ENCODE measurements at places on chromosomes 7 and 10. TPM values are rescaled to one million over a fixed set of nuclear protein-coding genes. Genes with fewer than 3 reads are reported as not detected.

DNA sequence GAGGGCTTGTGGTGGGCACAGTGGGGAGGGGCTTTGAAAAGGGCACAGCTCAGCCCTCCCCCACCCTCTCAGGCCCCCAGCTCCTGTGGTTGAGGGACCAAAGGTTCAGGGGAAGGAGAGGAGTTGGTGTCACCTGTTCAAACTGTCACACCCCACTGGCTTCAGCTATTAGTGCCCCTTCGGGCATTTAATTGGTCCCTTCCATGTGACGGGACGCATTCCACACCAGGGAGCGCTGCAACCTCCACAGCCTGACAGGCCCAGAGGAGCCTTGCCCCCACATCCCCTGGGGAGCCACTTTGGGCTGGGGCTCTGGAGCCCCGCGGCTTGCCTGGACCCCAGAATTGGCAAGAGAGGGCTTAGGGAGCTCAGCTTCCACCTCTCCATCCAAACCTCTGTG, 75.7 kb downstream of the C10orf105 start:
- DNase-seq, result no peak

- DNase-seq, result no peak
Observed at GRCh38 chr7:36852931-36853330, 128.6 kb upstream of the AOAH start.

- no peak for DNase-seq
Observed at GRCh38 chr10:99799613-99800012, 17.2 kb downstream of the ABCC2 start.

DNA sequence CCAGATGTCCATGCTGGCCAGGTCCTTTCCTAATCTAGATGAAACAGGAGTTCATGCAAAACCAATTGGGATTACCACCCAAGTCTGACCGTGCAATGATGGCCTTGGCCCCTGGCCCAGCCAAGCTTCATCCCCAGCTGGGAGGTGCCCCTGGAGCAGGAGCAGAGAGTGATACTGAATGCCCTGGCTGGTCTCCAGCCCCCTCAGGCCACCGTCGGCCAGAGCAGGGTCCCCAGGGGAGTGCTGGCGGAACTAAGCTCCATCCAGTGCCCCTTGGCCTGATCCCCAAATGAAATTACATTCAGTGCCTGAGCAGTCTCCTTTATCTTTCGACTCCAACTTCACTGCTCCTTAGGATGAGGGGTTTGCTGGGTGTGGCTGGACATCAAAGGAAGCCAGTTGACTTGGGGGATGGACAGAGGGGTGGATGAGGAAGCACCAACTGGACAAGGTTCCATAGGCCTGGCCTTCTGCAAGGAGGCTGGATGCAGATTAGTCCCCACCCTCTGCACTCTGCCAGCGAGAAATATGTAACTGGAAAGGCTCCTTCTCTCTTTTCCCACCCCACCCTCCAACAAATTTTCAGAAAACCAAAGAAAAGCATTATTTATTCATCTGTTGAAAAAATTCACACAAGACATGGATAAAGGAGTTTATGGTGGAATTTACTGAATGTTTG, 275.5 kb downstream of the PLXNA4 start:
- no peak for DNase-seq

DNA sequence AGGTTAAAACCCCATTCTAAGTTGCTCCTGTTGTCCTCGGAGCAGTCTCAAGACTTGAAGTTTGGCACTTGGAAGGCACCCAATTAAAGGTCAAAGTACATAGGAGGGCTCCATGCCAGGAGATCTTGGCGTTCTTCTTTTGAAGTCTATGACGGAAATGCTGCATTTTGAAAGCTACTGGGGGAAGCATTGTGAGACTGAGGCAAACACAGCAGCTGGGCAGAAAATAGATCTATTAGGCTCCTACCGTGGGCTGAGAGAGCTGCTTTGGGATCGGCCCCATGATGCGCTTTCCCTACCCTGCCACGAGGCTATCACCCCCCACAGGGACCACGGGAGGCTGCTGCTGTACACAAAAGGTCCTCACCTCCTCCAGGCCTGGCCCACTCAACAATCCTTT, 20.0 kb downstream of the KIAA1549 start:
- DNase-seq, result no peak

TEX47 gene
- total RNA-seq, result not detected

DNA sequence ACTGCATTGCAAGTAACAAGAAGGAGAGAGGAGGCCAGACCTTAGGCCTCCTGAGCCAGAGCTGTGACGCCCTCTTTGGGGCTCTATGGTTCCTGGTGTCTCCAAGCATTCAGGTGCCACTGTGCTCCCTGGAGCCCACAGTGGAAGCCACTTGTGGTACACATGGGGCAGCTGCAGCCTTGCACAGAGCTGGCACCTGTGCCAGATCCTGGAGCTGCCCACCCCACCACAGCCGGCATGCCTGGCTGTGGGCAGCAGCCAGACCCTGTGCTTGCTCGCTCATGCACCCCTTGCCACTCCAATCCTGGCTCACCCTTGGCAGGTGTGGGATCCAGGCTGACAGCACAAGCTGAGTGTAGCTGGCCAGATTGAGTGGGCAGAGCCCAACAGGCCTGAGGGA, 173.8 kb upstream of the SMIM30 start:
- no peak for DNase-seq

DNA sequence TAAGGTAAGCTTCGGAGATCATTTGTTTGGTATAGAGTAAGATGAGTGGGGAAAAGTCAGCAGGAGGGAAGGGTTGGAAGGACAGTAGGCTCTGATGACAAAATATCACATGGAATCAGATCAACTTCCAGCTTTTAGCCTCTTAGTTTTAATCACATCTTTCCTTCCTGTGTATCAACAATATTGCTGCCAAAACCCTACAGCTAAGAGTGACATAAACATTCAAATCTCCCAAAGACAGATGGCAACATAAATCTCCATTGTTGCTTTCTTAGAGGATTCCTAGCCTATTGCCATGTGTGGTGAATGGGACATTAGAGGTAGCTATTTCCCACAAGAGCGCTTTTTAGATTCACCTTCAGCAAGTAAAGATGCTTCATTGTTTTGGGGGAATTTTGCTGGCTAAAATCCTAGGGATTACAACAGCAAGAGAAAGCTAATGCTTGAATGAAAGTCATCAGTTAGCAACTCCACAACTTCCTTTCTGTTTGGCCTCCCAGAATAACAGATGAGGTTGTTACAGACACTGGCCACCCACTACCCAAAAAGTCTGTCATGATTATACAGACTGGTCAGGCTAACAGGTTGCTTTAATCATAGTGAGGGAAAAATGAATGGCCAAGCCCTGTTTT, 35.2 kb upstream of the FZD1 start:
- no peak for DNase-seq

- DNase-seq, result no peak
Observed at GRCh38 chr7:77808517-77808916, 9.9 kb downstream of the PHTF2 start.

SRGN gene
- 121 TPM for total RNA-seq

DNA sequence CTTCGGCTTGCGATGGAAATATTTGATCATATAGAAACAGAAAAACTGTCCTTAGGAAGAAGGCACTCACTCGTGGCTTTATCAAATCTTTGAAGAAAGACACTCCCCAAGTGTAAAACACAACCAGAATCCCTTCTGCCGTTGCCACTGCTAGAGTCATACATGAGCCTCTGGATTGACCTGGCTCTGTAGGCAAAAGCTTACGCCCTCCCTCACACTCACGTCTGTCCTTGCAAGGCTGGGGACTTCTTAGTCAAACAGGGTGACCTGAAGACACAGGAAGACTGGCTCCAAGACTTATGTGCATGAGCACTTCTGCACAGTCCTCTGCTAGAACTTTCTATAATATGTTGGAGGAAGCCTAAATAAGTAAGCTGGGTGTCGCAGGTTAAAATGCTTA, 135.4 kb upstream of the MDFIC start:
- no peak for DNase-seq

HTR7 gene
- total RNA-seq, result 0.06 TPM

- DNase-seq, result no peak
Observed at GRCh38 chr7:8314566-8314965, 52.6 kb upstream of the ICA1 start.

DNA sequence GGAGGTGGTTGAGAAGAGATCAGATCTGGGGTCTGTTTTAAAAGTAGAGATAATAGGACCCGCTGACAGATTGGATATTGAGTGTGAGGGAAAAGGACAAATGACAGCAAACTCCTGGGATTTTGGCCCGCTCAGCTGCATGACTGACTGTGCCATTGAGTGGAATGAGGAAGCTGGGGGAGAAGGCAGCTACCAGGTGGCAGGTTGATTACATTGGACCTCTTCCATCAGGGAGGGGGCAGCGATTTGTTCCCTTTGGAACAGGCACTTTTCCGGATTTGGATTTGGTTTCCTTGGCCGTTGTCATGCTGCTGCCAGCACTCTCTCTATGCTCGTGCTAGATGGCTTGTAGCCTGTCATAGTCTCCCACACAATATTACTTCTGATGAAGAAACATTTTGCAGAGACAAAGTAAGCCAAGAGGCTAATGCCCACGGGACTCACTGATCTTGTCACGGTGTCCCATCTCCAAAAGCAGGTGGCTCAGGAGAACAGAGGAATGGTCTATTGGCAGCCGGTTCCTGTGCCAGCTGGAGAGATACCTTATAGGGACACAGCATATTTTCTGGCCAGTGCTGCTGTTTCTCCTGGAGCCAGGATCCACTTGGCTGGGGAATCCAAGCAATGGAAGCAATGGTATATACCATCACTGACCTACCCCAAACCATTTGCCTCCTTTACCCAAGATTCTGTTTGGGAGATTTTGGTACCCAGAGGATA, 69.1 kb upstream of the WAC start:
- DNase-seq, result no peak

GNGT1 gene
- not detected for total RNA-seq

- no peak for DNase-seq
Observed at GRCh38 chr7:135940077-135941075, 36.8 kb downstream of the MTPN start.

DNA sequence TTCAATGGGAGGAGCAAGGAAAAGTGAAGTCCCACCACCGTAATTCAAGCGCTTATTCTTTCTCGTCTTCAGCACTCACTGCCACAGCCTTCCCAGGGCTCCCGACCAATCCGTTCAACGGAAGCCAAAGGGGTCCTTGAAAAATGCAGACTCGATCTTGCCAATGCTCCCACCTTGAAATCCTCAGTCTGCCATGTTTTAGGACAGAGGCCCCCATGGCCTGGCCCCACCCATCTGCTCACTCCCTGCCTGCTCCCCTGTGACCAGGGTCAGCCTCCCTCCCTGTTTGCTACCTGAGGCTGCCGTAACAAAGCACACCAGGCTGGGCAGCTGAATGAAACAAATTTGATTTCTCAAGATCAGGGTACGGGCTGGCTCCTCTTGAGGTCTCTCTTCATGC, 3.0 kb upstream of the DNAAF5 start:
- DNase-seq, result no peak

DNA sequence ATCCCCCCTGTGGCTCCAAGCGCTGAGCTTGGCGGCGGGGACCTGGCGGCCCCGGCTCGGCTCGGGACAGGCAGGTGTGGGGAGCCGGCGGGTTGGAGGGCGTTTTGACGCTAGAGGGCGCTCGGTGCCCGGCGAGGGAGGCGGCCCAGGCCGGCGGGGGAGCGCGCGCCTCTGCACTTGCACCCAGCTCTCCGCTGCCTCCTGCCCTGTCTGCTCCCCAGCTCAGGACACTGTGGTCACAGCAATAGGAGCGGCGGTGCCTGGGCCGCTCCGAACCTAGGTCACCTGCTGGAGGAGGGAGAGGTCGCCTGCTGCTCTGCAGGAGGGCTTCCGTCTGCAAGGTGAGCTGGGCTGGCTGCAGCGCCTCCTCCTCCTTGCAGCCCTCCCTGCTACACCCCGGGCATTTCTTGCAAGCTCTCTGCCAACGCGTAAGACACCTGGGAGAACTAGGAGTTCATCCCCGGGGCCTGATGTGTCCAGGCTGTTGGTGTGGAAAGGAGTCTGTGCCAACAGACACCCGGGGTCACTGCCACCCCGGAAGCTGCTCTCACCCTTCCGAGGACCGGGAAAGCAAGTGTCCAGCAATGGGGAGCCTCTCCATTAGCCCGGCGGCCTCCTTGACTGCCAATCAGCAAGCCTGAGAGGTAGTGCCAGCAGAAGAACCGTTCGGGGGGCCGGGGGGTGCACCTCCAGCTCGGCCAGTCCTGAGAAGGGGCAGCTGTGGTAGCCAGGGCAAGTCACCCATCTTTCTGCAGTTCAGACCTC, 620.4 kb downstream of the GALNT17 start:
- DNase-seq, result no peak

CALML5 gene
- not detected for total RNA-seq

DNA sequence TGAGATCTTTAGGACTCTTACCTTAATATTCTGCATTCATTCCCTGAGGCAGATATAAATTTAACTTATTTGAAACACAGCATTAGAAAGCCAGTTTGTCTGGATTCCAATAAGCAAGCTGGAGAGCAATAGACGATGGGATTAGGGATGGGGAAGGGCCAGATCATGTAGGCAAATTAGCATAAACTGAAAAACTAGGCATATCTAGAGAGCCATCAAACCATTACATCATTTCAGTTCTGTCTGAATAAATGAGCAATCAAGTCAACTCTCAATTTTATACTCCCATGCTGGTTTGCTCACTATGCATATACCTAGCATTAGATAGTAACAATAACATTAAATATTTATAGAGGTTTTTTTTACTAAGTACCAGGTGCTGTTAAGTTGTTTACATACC, 583.6 kb upstream of the LRRN3 start:
- DNase-seq, result no peak

ACTR3C gene
- 22.1 TPM for total RNA-seq

CCDC201 gene
- not detected for total RNA-seq

Data from epithelial cell of proximal tubule (primary cell).